CD4-positive, alpha-beta T cell treated with Interleukin-15 for 1 hour (primary cell): ENCODE measurements at places on chromosomes 4 and X.

DNA sequence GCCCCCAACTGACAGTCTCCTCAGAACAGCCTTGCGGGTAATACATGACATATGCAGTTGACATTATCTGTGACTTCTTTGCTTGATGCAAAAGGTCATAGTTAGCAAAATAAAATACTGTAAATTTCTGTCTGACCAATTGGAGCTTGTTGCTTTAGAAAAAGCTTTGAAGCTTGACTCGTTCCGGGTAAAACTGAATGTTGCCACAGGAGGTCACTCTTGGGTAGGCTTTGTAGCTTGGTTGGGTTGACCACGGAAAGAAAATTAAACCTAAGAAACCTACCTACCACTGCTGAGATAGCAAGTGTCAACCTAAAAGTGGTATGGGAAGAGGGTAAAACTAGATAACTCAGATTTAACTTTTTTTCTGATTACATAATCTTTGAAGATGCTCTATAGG lies 23.2 kb downstream of the PRPS2 start:
- peak; percentile 27 for DNase-seq

DNA sequence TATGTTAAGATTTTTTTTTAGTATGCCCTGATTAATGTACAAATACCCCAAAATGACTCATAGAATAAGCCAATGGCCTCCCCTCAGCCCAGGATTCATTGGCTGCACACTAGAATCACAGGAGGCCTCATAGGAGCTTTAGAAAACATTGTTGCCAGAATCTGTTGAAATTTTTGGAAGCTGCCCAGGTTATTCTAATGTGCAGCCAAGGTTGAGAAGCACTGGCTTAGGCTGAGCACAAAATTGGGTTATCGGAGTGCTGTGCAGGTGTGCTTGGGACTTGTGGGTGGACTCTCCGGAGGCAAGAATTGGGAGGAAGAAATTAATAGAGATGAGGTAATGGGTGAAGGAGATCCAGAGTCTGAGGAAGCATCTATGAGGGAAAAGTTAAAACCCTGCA lies 41.3 kb upstream of the VCX start:
- no peak for DNase-seq

DNA sequence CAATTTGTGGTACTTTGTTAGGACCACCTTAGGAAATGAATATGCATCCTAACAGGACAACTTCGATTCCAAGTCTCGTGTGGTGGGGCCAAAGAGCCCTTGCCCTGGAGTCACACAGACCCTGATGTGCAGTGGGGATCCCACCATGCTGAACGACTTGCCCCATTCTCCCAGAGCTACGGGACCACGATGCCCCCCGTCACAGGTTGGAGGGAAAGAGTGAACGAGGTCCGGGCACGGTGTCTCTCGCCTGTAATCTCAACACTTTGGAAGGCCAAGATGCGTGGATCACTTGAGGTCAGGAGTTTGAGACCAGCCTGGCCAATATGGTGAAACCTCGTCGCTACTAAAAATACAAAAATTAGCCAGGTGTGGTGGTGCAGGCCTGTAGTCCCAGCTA lies 14.4 kb upstream of the MSX1 start:
- no peak for DNase-seq

DNA sequence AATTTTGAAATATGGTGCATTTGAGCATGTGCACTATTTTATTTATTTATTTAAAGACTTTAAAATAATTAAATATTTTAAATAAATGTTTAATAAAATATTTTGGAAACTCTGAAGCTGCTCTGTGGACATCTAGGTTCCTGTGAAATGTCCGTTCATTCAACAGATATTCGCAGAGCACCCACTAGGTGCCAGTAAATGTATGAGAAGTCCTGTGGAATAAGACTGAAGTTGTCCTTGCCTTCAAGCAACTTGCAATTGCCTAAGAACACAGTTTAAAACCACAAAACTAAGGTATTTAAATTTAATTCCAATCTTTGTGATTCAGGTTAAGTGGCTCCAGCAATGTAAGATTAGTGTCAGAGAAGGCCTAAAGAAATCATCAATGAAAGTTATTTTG lies 306.7 kb downstream of the GBA3 start:
- DNase-seq = no peak

DNA sequence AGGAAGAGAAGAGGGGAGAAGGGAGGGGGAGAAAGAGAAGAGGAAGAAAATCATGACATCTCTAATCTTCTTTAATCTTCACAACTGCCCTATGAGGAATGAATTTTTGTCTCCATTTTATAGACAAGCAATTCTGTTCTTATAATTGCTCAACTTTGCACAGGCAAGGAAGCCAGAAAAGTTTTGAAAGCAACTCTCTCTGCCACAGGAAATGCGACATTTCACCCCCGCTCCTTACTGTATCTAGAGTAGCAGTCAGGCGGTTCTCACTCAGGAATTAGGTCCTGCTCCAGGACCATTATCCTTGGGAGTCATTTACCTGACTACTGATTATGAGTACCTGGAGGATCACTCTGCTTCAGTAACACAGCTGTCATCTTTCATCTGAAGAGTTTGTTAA lies 69.2 kb upstream of the FAM9A start:
- DNase-seq = no peak

- DNase-seq = no peak
Observed at GRCh38 chr4:184400891-184401290, 73.5 kb downstream of the IRF2 start.

DNA sequence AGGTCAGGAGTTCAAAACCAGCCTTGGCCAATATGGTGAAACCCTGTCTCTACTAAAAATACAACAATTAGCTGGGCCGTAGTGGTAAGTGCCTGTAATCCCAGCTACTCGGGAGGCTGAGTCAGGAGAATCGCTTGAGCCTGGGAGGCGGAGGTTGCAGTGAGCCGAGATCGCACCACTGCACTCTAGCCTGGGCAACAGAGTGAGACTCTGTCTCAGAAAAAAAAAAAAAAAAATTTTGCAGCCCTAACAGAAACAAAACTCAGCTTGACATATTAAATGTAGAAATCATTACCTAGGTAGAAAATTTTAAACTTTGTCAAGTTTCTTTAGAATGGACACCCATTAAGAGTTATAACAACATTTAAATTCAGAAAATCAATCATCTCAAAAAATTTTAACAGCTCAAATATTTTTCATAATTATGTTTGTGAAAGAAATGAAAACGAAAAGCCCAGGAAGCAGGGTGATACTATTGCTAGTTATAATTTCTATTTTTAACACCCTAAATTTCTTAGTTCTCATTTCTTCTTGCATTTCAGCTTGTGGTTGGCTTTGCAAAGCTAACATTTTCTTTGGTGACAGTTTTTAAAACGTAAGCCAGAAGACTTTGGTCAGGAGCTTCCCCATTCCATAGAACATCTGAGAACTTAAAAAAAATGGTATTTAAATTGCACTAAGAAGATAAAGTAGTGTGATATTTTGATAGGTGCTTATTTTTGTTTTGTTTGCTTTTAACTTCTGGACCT lies 33.3 kb upstream of the RBBP7 start:
- DNase-seq = no peak

DNA sequence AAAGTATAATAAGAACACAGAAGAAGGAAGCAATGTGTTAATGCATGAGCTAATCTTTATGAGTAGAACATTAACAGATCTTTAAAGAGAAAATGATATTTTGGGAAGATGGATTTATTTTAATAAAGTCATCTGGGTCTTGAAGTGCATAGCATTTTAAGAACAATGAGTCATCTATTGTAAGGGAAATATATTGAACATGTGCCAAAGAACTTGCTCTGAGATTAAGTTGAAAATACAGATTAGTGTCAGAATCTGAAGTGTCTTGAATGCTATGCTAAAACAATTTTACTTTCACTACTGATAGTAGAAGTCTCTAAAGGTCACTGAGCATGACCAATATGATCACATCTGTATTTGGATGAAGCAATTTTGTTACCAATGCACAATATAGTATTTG lies 776.7 kb upstream of the GRID2 start:
- DNase-seq = no peak

- DNase-seq = no peak
Observed at GRCh38 chr4:138889216-138889615, 126.4 kb upstream of the NOCT start.

DNA sequence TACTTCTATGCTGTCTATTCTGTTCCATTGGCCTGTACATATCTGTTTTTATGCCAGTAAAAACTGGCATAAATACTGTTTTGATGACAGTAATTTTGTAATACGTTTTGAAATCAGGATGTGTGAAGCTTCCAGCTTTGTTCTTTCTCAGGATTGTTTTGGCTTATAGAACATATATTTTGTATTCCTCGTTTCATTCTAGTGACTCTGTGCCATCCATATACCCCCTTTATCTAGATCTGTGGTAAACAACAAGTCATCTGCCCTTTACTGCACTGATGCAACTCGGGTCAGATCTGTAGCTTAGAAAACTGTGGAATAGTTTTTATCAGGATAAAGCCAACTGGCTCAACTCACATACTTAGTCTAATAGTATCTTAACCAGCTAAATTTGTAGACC lies 233.7 kb downstream of the PRDM5 start:
- DNase-seq = no peak

DNA sequence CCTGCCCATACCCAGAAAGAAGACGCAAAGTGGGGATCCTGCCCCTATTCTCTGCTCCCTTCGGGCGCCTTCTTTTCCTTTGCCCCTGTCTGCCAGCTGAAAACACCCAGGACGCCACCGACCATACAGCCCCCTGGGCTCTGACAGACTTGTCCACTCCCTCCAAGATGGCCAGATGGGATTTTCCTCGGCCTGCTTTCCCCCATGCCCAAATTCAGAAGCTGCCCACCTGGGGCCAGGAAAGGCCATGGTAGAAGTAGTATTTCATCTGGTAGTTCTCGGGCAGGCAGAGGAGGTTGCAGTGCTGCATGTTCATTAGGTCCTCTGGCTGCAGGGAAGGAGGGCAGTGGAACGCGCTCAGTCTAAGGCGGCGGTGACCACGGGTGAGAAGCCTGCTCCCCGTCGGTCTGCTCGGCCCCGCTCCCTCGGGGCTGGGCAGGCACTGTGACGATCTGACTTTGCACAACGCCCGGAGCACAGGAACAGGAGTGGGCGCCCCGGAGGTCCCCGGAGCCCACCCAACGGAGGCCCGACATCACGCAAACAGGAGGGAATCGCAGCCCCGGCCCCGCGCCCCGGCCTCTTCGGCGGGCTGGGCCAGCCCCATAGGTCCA lies 582 bp downstream of the NAA10 start:
- DNase-seq = no peak

DNA sequence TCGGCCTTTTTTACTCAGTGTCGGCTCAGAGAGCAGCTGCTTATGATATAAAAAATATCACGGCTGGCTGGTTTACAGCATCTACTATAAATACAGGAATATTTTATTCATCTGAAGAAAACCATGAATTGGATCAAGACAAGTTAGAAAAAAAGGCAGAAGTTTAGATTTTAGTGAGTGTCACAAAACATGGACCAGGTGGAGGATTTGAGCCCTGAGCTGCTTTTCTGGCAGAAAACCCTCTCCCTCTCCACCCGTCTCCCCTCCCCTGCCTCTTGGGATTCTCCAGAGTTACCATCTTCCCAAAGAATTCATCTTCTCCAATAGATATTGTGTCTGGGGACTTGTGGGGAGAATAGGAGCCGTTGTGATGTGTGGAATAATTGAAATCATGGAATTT lies 142.8 kb upstream of the RAI2 start:
- no peak for DNase-seq

- DNase-seq = no peak
Observed at GRCh38 chr4:169385376-169385775, 114.6 kb upstream of the SH3RF1 start.

GRCh38 chrX:19174401-19175025 lies 52.2 kb upstream of the ADGRG2 start:
- no peak for DNase-seq

- no peak for DNase-seq
Observed at GRCh38 chr4:25888781-25889180, 25.2 kb upstream of the SMIM20 start.

DNA sequence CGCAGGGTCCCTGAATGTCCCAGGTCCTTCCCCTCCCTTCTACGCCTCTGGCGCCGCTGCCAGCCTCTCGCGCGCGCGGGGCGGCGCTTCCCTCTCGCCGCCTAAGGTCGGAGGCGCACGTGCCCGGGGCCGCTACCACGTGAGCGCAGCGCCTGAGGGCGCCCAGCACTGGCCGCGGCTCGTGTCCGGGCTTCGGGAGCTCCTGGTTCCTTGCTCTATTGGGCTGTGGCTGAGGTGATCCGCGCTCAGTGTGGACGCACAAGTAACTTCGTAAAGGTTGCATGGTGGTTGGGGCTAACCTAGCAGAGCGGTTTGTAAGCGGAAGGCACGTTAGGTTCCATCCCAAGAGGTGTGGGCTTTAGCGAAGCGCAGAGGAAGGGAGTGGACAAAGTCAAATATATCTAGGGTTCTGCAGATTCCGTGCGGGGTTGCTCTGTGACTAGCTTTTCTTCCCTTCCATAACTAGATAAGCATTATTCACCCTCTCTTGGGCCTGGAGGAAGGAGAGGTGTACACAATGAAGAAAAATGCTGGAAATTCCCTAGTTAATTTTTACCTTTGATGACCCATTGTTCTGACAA lies 1.8 kb downstream of the TLL1 start:
- DNase-seq = no peak
